ENCODE measurements at places on chromosomes 3 and 15.

- no peak for DNase-seq
Observed at GRCh38 chr3:127464642-127465041, 125.9 kb downstream of the TPRA1 start.

- no peak for DNase-seq
Observed at GRCh38 chr3:169058681-169059080, 604.8 kb downstream of the MECOM start.

DNA sequence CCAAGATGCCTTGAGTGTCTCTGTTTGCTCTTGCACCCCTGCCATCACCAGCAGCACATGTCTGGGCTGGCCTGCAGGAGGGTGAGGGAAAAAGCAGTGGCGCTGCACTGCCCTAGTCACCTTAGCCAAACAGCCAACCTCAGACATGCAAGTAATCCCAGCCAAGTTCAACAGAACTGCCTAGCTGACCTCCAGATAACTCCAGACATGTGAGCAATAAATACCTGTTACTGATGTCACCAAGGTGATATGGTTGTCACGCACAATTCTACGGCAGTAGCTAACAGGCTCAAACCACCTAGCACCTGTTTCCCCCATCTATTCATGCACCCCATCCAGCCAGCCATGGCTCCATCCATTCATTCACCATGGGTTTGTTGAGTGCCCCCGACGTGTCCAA lies 99.9 kb downstream of the SRGAP3 start:
- DNase-seq, result no peak

DNA sequence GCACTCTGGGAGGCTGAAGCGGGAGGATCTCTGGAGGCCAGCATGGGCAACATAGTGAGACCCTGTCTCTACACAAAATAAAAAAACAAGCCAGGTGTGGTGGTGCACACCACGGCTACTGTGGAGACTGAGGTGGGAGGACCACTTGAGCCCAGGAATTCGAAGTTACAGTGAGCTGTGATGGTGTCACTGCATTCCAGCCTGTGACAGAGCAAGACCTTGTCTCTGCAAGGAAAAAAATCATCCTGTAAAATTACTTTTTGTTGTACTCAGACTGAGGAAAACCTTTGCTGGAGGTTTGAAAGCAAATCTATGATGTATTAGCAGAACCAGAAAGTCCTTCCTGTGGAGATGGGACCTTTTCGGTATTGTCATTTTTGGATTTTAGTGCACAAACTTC lies 63.3 kb downstream of the ATP1B3 start:
- DNase-seq, result no peak

DNA sequence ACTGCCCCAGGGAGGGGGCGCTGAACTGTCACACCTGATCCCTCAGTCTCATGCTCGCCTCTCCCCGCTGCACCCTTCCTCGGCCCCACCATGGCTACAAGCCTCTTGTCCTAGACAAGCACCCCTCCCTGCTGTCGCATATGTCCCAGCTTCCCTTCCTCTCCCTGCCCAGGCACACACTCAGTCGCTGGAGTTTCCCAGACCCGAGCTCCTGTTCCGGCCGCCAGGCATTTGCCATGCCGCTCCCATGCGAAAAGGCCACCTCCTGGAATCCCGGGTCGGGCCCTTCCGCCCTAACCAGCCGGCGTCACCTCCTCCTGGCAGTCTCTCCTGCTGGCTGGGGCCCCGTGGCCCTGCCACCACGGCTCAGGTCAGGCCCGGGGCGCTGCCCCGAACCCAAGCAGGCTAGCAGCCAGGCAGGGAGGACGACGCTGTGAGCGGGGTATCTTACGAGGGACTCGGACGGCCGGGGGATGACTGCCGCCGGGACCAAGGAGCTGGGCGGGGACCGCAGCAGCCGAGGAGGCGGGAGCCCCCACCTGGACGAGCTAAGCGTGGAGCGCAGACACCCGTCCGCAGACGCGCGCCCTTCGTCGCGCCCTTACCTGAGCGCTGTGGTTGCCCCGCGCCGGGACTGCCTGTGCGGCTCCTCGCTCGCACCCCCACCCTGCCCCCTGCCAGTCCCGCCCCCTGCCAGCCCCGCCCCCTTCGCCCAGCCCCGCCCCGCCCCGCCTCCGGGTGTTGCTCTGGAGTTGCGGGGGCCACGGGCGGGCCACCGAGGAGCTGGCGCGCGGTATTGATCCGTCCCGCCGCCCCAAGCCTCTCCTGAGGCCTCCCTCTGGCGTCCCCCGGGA lies at the start of gene ALS2CL:
Gene ALS2CL (minus strand): TSS at position 642 of the 854 bp plus-strand sequence. CDS start 4,239 bp downstream, outside the sequence.
- DNase-seq, result no peak

DNA sequence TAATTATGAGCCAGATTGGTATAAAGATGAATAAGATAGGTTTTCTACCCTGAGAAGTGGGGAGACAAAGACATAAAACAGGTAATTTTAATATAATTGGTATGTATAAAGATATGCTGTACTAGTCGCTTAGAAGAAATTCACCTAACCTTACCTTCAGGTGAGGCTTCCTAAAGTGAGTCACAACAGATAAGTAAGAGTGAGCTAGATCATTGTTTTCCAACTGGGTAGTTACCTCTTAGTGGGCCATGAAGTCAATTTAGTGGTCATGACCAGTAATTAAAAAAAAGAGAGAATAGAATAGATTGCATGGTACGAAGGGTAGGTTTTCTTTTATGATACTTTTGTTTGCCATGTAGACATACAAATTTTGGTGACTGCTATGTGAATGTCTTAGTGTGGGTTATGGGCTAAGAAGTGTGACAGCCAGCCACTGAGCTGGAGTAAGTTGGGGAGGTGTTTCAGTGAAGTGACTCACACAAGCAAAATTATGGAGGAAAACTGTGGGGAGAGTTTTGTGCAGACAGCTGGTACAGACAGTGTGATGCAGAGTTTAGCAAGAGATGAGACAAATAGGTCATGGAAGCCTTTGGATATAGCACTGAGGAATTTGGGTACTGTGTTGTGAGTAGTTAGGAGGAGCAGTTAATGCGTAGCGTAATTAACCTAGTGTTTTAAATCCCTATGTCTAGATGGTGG lies 8.2 kb downstream of the TRNT1 start:
- no peak for DNase-seq
